ENCODE measurements at places on chromosomes 2 and 18.
A peak's percentile ranks its signal among the peaks of the same experiment; 100 is the strongest.

DNA sequence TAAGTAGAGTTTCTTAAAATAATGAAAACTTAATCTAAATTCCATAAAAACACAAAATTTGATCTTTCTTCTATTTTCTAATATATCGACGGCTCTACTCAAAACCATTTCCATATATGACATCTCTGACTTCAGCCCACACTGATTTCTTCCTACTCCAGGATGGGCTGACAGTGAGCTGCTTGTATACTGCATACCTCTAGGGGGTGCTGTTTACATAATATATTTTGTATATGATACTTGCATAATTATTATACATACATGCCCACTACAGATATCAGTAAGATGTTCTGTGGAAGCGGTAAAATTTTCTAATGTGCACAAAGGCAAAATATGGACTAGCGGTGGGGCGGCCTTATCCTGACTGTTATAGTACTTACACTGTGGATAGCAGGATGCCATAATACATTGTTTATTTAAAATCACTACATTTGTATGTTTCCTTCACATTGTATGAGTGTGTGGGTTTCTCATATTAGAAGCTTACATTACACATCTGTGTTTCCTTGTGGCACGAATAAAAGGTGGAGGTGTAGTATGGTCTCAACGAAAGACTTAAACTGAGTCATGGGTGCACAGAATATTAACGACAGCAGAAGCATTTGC is 66.1 kb upstream of the NXPH2 start:
- peak; percentile 23 for DNase-seq

GRCh38 chr18:56112984-56113383 is 525.0 kb upstream of the TCF4 start:
- no peak for DNase-seq

DNA sequence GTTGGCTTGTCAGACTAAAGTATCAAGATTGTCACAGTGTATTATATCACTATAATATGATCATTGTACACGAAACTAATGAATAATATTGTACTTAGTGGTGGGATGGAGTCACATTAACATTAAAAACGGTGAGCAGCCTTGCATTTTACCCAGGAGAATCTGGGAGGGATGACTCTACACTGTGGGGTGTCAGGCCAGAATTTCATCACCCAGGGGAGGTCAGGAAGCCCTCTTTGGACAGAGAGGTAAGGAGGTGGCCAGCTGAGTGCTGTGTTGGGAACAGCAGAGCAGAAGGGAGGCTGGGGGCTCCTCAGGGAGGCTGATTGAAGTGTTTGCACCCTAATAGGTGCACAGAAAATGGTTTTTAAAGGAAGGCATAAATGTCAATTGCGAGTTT is 33.0 kb downstream of the CDCA7 start:
- no peak for DNase-seq

- DNase-seq: no peak
These were observed 38.9 kb upstream of the TRIM43 start for GRCh38 chr2:95552911-95553310.

GRCh38 chr2:228613133-228613850 is 431.8 kb upstream of the SPHKAP start:
- peak; percentile 65 for DNase-seq

DNA sequence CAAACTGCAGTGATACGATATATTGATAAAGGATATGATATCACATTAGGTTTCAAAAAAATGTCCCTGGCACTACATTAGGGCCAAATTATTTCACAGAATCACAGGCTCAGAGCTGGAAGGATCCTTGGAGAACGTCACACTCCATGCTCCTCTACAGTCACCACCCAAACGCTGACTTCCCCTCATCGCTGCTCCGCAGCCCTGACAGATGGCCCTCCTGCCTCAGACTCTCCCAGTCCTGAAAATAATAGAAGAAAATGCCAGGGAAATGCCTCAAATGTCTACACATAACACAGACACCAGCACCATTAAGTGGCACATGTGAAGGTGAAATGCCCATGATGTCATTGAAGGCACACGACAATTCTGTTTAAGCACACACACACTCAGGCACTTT is 72.0 kb downstream of the ZNF521 start:
- DNase-seq: no peak

- peak; percentile 88 for DNase-seq
These were observed at the start of gene GLI2 for GRCh38 chr2:120735746-120736170. Gene GLI2 (plus strand): TSS chr2:120735868. CDS start chr2:120797321, 61,453 bp downstream.

GRCh38 chr18:21598726-21599584 is 1.5 kb downstream of the ESCO1 start:
- no peak for DNase-seq

DNA sequence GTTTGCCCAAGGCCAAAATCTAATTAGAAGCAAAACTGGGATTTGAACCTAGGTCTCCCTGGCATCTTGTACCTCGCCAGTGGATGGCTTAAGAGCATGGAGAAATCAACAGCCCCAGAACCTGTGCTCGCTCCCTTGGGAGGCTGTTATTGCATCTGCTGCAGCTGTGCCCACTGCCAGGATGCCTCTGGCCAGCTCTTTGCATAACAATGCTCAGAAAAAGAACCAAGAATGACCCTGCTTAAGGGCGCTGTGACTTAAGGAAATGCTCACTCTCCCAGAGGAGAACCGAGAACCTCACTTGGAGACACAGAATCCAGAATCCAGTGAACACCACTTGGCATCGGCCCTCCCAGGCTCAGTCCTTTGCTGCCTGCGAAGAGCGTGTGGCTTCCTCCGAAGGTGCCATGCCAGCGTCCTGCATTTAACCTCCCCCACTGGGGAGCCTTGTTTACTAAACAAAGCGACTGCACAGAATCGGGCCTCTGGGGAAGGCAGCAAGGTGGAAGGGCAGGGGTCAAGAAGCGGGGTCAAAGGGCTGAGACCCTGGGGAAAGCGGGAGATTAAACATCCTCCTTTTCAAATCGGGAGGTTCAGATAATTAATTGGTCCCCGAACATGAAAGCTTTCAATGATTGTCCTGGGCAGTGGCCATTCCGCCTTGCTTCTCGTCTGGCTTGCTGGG is 71.0 kb upstream of the BOD1L2 start:
- DNase-seq: no peak

DNA sequence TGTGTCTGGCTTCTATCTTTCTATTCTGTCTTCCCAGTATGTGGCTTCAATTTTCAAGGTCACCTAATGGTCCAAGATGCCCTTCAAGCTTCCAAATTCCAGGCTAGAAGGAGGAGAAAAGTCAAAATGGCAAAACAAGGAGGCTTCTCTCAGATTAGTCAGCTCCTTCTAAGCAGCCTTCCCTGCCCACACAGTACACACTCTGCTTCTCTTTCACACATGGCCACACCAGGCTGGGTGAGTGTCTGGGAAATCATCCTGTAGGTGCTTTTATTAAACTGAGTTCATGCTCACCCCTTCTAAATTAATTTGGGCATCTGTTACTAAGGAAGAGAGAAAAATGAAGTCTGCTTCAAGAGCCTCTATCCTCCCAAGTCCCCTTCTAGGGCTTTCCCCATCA is 277.2 kb upstream of the MGAT5 start:
- no peak for DNase-seq
